Stimulated activated CD8-positive, alpha-beta memory T cell treated with anti-CD3 and anti-CD28 coated beads, Interleukin-12 subunit alpha, Interleukin-12 subunit beta, amount 100 ng/mL, for 4 hours (primary cell): ENCODE measurements at places on chromosomes 11 and 22.

GRCh38 chr11:13954591-13954990, 7.9 kb upstream of the SPON1 start:
- DNase-seq, result no peak

DNA sequence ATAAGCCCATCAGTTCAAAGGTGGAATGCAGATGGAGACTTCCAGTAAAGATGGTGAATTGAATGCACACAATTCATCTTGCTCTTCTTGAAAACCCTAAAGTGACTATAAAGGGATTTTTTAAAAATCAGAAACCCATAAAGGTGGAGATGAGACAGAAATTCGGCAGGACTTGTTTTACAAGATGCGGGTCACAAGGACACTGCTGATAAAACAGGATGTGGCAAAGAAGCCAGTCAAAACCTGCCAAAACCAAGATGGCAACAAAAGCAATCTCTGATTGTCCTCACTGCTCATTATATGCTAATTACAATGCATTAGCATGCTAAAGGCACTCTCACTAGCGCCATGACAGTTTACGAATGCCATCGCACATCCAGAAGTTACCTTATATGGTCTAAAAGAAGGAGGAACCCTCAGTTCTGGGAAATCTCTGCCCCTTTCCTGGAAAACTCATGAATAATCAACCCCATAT, 137.1 kb downstream of the NECTIN1 start:
- DNase-seq, result no peak

DNA sequence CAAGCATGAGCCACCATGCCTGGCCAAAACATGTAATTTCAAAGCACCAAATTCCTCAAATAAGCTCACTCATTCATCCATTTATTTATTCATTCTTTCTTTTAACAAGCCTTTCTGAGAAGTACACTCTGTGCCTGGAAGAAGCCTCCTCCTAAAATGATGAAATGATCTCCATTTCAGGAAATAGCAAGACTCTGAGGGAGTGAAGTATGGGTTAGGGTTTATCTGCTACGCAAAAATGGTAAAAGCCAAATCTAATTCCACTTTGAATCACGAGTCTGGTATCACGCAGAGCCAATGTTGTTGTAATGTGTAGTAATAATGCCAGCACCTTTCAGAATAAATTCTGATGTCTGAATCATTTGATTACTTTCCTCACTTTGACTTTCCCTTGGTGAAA, 1041.8 kb downstream of the LRRC4C start:
- no peak for DNase-seq

DNA sequence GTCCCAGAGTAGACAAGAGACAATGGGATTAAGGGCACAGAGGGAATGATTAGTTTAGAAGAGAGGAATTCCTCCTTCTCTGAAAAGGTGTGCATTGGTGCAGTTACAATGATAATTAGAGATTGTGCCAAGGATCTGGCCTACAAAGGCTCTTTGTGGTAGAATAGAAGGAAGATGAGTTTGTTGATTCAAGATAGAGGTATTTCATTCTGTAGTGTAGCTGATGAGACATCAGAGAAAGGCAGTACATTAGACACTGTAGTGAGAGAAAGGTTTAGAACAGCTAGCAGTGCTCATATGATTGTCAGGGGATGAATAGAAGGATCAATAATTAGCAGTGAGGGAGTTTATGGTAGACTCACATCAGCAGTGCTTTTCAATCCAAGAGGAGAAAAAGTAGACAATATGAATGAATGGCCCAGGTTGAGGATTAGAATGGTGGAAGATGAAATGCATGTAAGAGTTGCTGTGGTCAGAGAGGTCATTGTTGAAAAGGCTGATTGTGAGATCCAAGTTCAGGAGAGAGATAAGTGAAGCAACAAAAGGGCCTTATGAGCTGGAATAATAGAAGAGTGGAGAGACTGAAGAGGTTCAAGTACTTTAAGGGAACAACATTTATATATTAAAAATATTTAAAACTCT, 28.9 kb downstream of the SIK2 start:
- DNase-seq, result no peak

GRCh38 chr11:17179970-17180369, 27.8 kb downstream of the PIK3C2A start:
- DNase-seq, result no peak

DNA sequence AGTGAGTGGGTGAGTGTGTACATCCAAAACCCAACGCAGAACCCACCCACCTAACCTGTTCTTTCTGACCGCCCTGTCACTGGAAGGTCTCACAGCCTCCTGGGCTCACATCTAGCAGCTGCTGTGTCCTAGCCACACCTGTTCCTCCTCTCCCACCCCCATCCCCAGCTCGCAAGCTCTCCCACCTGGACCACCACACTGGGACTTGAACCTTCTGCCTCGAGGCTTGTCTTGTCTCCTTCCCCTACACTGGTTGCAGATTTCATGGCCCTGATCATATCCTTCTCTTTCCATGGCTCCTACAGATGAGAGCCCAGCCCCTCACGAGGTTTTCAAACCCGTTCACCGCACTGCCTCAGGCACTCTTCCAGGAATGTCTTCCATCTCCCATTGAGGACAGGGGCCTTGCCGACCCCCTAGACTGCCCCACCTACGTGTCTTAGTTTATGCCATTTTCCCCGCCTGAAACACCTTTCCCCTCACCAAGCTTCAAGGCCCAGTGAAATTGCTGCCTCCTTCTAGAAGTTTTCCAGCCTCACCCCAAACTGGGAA, 6.7 kb downstream of the IFITM10 start:
- no peak for DNase-seq

DNA sequence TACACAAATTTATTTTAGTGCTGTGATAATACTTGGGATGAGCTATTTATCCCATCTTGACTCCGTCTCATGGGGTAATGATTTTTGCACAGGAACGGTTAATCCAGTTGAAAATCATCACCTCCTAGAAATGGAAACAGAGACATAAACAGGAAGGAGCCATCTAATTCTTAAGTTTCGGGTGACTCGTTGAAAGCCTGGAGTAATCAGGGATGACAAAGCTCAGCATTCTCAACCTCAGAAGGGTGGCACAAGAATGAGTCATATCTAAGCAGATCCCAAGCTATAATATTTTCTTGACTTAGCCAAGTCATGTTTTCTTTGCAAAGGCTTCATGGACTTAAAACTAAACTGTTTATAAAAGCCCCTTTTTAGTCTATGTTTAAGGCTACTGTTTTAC, 280.8 kb upstream of the CCDC90B start:
- DNase-seq, result no peak

- no peak for DNase-seq
Measured at GRCh38 chr22:39623603-39624500, 53.3 kb downstream of the CACNA1I start.
